ENCODE measurements at places on chromosomes 7 and 10. TPM values are rescaled to one million over a fixed set of nuclear protein-coding genes. Genes with fewer than 3 reads are reported as not detected.

AKR1C8 gene
- 0.25 TPM for total RNA-seq

CLCN1 gene
- total RNA-seq = not detected

NRAP gene
- 826 TPM for total RNA-seq

MYPN gene
- 107 TPM for total RNA-seq

TMEM229A gene
- not detected for total RNA-seq

Data from left ventricle myocardium superior (tissue), 1 donor.